Frontal cortex (tissue), 4 donors: ENCODE measurements at places on chromosomes 12 and 14.
A peak's percentile ranks its signal among the peaks of the same experiment; 100 is the strongest.

DNA sequence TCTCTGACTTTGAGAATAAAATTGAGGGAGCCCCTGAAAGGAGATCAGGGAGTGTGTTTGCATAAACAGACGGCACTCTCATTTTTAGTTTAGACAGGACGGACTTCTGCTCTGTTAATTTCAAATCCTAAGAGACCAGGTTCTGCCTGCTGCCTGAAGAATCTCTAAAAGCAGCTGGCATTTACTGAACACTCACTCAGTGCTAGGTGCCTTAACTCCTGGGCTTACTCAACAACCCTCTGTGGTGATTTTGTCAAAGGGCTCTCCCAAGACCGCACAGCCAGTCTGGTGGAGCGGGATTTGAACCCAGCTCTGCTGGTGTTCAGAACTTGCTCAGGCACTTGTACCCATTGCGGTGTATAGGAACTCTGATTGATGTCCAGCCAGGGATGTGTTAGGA is 2.2 kb downstream of the ORAI1 start:
- DNase-seq: no peak

- no peak for DNase-seq
Measured at GRCh38 chr12:65941388-65941787, 117.1 kb downstream of the HMGA2 start.

DNA sequence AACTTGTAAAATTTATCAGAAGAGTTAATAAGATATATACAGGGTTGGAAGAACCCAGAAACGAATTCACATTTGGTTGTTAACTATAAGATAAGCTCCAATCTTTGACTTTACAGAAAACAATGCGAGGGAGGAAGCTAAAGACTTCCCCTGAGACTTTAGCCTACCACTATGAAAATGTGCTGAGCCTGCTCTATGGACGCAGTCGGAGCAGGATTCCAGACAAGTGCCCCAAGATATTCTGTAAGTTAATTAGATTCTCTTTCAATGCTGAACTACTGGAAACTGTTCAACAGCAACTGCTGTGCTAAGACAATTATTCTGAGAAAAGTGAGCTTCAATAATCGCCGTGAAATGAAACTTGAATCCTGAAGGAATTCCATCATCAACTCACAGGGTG is 8.3 kb upstream of the LRRC10 start:
- DNase-seq: no peak

GRCh38 chr12:76143343-76144244 is 59.1 kb upstream of the NAP1L1 start:
- DNase-seq: no peak

DNA sequence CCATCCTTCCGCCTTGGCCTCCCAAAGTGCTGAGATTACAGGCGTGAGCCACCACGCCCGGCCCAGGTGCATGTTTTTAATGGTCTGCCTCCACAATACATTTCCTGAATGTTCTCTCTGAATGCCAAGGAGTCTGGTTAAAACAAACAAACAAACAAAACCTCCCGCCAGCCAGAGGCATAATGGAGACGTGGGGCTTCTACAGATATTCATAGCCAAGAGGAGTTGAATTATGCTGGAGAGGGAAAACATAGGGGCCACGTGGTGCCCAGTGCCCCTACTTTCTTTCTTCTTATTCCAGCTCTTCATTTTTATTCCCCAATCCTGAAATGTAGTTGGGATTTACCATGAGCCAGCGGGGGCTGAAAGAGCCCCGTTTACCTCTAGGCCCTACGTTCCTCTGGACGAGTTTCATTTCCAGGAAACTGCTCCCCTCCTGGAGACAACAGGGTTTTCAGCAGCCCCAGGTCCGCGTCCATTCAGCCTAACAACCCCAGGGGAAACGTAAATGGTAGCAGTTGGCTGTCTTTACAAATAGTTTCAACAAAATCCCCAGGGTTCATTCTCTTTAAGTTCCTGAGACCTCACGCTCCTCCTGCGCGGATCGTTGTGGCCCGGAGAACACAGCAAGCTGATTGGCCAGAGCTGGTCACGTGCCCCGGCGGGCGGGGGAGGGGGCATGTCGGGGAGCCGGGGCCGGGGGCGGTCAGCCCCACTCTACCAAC is 108.5 kb upstream of the ESRRB start:
- DNase-seq: peak; percentile 36

GRCh38 chr12:6052940-6053329 is 71.5 kb downstream of the VWF start:
- no peak for DNase-seq
